ENCODE measurements at places on chromosomes 2 and 18.

DNA sequence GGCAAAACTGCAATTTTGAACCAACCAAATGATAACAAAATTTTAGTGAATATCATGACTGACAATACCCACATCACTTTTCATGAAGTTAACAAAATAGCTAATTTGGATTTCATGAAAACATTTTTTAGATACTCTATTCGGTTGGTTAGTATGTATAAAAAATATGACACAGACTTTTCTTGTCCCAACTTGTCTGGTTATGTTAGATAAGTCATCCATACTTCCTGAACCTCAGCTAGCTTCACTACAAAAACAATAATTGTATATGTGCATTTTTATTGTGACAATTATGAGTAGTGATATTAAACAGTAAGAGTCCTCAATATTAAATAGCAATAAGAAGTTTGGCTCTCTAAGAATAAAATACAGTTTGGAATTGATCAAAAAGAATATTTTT, 408.1 kb upstream of the DSEL start:
- no peak for DNase-seq

DNA sequence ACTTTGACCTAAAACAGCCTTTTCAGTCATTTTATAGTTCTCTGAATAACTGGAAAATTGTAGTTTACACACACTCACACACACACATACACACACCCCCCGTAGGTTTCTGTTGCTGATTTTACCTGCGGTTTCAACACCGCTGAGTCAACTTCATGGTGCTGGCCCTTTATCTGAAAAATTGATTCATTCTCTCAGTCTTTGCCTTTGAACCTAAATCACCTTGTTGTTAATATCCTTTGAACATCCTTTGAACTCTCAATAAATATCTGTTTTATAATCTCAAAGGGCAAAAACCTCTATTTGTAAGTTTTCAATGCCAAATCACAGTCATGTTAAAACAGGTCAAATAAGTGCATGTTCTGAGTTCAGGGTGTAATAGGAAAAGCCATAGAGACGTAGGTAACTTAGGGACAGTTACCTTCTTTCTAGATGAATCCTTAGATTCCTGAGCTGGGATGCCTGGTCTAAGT, 109.0 kb upstream of the BZW1 start:
- DNase-seq: no peak

- no peak for DNase-seq
These were observed 36.7 kb downstream of the KIAA2012 start for GRCh38 chr2:202109737-202110184.

DNA sequence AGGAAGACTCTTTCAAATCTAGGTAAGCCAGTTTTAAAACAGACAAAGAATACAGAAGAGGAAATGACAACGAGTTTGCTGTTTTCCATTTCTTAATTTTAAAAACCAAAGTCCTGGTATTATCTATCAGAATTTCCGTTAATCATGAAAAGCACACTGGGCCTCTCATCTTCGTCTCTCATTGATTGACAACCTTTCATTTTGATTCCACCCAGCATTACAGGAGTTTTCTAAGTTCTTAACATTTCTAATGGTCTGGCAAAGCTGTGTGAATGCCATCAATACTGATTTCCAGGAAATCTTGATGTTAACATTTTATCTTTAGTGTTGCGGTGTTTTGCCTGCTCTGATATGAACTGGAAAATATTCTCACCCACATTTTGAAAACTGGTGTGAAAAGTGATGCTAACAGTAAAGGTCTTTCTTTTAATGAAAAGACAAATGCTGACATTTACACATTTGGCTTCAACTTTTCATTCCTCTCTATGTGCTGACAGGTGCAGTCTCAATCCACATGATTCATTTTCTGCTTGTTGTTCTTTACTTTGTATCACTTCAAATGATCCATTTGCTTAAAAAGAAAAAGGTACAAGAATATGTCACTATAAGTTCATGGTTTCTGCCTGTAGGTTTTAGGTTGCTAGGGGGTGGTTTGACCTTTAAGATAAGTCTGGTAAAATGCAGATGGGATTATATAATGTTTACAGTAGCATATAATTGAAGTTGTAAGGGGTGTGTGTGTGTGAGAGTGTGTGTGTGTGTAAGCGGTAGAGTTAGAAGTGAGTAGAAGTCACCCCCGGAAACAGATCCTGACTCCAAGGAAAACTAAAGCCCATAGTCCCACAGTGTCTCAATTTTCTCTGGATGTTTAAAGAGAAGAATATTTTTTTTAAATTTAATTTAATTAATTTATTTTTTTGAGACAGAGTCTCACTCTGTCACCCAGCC, 29.5 kb downstream of the SCYGR8 start:
- no peak for DNase-seq
